Activated CD8-positive, alpha-beta memory T cell treated with anti-CD3 and anti-CD28 coated beads for 4 hours (primary cell): ENCODE measurements at places on chromosomes 11 and 22.

DNA sequence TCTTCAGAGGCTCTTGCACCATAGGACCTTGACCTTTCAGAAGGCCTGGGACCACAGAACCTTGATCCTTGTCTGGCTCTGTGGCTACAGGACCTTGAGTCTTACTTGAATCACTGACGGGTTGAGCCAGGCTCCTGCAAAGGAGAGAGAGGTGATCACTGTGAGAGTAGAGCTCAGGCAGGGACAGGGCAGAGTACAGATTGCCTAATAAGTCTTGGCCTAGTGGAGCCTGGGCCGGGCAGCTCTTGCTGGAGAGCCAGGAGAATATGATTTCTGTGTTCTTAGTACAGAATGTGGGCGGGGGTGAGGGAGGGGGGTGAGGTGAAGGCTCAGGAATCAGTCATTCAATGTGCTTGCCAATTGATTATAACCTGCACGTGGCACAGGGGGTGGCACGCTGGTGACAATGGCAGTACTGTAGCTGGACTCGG is 26.0 kb downstream of the SERPINH1 start:
- DNase-seq, result no peak

- DNase-seq, result no peak
Measured at GRCh38 chr11:87493516-87493915, 455.8 kb downstream of the TMEM135 start.

GRCh38 chr11:129580278-129580677 is 204.6 kb downstream of the BARX2 start:
- no peak for DNase-seq

DNA sequence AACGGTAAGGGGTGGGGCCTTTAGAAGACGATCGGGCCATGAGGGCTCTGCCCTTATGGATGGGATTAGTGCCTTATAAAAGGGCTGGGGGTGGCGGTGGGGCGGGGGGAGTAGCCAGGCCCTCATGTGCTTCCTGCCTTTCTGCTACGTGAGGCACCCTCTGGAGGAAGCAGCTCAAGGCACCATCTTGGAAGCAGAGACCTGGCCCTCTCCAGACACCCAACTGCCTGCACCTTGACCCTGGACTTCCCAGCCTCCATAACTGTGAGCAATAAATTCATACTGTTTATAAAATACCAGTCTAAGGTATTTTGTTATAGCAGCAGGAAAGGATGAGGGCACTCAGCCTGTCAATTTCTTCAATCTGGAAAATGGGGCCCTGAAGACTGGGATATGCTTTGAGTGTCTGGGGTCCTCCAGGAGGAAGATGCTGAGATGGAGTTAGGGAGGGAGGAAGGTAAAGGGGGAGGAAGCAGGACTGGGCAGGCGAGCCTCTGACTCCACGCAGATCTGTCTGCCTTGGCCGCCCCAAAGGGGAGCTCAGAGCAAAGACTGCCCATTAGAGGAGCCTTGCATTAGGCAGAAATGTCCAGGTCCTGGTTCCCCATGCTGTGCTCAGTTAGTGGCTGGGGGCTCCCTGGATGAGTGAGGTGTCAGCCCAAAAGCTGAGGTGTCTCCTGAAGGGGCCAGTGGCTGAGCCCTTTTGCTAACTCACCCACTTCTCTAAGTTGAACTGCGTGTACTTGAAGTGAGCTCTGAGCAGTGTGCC is 5.3 kb downstream of the CABP2 start:
- no peak for DNase-seq

GRCh38 chr11:122920579-122920978 is 38.0 kb downstream of the JHY start:
- no peak for DNase-seq

DNA sequence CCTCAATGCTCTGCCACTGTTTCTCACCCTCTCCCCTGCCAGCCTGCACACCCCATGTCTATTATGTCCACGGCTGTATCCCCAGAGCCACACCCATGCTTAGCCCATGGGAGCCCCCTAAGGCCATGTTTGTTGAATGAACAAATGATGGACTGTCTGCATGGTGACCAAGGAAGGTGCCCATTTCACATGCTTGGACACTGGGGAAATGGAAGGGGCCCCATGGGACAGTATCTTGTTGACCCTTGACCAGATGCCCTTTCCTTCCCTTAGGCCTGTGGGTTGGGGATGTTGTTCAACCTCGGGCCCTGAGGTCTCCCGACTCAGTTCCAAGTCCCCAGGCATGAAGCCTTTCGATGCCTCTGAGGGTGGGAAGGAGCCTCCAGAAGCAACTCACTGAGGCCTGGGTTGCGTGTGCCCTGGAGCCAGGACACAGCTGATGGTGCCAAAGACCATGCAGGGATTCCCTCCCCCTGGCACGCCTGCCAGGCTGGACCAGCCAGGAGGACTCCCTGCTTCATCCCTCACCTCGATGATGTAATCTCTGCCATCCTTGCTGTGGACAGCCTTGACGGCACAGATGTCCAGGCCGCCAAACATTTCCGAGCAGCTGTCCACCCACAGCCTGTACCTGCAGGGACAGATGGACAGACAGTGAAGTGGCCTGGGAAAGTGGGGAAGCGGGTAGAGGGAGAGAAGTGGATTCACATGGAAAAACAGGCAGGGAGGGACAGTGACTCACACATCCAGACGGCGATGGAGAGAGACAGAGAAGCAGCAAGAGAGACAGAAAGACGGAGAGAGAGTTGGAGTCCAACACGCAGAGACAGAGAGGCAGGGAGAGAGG is 58.9 kb downstream of the FBXO7 start:
- DNase-seq, result no peak

DNA sequence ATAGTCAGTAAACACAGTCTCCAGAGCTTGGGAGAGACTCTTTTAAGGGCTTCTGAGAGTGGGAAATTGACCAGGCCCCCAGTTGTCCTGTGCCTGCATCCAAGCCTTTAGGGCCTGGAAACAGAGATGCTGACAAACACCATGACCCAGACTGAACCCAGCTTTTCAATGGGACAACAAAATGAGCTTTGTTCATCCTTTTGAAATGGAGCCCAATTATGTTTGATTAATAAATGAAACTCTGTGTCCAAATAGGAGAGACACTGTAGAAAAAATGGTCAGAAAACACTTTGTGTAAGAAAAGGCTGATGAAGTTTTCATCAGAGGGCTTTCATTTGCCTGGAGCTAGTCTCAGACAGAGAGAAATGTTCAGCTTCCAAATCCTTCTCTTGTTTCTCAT is 146.0 kb downstream of the RRAS2 start:
- DNase-seq, result no peak

DNA sequence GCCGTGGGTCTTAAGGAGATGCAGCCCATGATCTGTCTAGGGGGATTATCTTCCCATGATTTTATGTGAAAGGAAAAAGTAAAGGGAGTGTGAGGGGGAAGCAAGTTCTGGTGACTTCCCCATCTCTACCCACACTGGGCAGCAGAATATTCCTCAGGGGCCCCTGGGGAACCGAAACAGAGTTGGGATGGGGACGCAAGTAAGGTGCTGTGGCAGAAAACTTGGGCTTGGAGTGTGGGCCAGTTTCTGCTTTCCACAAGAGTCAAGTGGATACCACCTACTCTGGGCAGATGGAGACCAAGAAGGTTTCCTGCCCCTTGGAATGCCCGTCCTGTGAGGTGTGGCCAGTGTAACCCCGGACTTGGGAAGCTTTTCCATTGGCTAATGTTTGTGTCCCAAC is 64.4 kb downstream of the SGSM3 start:
- DNase-seq, result no peak

GRCh38 chr11:80109031-80109430 is 668.2 kb upstream of the TENM4 start:
- DNase-seq, result no peak

- DNase-seq, result no peak
Measured at GRCh38 chr11:12456651-12457579, 79.5 kb downstream of the PARVA start.

GRCh38 chr11:73316422-73316821 is 8.3 kb downstream of the ARHGEF17 start:
- DNase-seq, result no peak

DNA sequence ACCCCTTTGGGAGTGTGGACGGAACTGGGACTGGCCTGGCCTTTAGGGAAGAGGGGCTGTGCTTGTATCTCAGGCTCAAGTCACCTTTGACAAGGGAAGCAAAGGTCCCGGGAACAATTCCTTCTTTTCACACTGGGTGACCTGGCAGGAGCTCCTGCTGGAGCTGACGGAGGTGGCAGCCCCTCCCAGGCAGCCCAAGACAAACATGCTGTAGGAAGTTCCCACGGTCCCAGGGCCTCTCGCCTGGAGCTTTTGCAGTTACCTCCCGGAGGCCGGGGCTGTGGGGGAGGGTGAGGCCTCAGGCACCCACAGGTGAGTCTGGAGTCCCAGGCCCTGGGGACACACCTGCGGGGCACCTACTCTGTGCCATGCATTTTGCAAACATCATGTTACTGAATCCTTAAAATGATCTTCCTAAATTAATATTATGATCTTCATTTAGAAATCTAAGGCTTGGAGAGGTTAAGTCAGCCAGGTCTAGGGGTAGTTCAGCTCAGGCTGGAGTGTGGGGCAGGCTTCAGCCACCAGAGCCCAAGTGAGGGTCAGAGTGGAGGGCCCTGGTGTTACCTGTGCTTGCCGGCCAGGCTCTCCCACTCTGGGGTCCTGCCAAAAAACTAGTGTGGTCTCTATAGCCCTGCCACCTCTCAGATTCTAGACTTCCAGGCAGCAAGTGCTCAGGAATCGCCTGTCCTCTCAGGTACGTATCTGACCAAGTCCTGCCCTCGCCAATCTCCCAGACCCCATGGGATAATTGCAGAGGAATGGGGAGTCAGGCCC is 15.7 kb upstream of the MYEOV start:
- no peak for DNase-seq

DNA sequence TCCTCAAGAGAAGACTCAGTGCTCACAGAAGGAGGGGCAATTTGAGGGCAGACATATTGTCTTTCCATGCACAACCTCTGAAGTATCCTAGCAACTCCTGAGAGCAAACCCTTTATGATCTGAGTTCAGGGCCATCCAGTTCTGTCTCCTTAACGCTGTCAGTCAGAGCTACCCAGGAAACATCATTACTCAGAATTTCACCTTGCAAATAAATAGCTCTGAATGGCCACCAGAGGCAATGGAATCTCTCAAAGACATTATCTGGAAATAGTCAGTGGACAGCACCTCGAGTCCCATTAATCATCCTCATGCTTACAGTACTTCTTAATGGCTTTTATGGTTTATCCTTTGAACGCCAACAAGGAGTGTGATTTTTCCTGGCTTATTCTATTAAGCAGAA is 656.1 kb downstream of the OPCML start:
- no peak for DNase-seq

- DNase-seq, result no peak
Measured at GRCh38 chr22:21590809-21591641, 23.5 kb downstream of the UBE2L3 start.

GRCh38 chr11:119094816-119095065 is 6.9 kb downstream of the DPAGT1 start:
- no peak for DNase-seq

- DNase-seq, result no peak
Measured at GRCh38 chr22:17957693-17958092, 66.7 kb downstream of the MICAL3 start.

DNA sequence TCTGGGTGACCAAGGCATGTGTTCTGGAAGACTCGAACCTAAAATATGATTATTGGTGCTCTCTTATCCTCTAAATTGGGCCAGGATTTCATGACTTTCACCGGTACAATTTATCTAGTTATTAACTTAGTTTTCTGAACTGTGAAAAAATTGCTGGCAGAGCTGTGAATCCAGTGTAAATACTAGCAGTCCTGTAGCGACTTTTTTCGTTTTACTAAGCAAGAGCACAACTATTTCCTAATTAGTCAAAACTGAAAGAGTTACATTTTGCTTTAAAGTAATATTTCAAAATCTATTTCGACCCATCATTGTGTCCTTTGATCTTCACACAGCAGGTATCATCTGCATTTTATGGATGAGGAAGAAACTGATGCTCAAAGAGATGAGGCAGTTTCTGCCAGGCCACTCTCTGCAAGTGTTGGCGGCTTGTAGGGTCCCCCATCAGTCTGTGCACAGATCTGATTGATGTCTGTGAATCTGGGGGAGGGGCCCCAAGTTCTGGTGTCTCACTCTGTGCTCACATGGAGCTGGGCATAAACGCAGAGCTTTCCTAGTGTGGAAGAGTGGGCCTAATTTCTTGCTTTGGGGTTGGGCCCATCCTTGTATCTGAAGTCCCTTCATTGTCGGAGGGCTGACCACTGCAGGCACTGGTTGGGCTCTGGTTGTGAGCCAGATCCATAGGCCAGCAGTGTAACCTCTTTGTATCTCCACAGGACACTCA is 1.4 kb upstream of the TRMT2A start:
- no peak for DNase-seq

GRCh38 chr11:473415-473814 is 23.3 kb downstream of the PTDSS2 start:
- DNase-seq, result no peak

DNA sequence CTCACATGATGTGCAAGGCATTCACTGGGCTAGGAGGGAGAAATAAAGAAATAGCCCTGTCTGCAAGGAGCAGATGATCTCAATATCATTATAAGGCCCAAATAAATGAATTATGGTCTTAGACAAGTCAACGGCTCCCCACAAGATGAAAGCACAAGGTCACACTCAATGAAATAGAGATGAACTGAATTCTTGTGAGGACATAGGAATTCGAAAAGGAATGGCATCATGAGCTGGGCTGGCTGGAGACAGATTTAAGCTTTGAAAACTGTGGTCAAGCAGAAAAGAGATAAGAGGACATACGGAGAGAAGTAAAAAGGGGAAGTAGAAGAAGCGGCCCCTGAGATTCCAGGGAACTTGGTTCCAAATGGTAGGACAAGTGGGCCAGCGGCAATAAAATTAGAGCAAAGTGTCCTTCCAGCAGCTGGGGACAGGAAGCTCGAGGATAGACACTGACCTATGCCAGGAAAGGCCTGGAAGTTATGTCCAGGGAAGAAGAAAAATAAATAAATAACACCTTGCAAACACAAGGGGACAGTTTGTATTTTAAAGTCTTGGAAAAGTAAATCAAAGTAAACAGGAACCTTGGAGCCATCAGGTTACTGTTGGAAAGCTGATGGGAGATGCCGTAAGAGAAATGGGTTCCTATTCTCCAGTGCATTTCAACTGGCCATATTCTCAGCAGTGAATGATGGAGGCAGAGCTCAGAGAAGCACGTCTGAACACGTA is 37.8 kb downstream of the GALNT18 start:
- DNase-seq, result no peak

DNA sequence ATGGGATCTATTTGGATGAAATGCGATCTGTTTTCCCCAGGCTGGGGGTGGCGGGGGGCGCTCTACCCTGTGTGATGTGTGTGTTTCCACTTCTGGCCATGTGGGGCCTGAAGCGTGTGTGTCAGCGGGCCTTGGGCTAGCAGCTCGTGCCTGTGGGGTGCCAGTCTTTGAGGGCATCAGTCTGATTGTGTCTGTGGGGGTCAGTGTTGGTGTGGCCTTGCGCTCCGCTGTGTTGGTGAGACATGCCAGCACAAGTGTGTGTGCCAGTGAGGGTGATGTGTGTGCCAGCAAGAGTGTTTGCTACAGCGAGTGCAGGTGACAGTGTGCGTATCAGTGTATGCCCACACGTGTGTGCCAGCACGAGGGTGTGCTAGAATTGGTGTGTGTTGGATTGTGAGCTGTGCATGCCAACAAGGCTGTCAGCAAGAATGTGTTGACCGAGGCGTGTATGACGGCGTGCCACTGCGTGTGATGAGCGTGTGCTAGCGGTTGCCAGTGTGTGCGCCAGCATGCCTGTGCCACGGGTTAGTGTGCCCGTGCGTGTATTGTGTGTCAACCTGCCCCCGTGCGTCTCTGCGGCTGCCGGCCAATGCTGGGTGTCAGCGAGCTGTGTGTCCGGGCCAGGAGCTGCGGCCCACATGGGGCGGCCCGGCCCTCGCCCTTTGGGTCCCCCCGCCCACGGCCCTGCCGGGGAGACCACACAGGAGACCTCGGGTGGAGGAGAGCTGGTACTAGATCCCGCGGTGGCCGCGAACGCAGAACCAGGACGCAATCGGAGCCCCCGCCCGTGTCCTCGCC is 519 bp downstream of the ARRB1 start:
- DNase-seq, result no peak
